HFFc6 (cell line): ENCODE measurements at places on chromosomes 16 and 17.

GRCh38 chr17:45146166-45146565, 2.1 kb upstream of the HEXIM1 start:
- no peak for DNase-seq

GRCh38 chr17:75267411-75268232, 3.4 kb downstream of the MIF4GD start:
- DNase-seq = no peak

GRCh38 chr16:86095131-86095752, 196.3 kb downstream of the IRF8 start:
- no peak for DNase-seq

DNA sequence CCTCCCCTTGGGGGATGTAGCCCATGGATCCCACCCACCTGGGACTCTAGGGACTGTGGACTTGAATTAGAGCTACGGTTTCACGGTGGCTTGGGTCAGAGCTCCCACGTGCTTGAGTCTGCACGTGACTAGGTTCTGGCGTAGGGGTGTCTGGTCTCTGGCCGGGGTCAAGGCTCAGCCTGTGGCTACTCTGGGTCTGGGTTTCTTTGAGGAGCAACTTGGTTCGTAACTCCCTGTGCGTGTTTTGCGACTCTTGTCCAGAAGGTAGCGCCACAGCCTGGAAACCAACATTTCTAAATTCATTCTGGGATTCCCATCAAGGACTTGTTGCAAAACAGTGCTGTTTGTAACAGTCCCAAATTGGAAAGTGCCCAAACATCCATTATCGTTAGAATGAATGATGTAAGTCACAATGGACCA, 470 bp upstream of the GGT6 start:
- no peak for DNase-seq

GRCh38 chr16:60203525-60204124, 1469.5 kb upstream of the GOT2 start:
- DNase-seq = peak; percentile 6

GRCh38 chr17:5563456-5563855, 20.9 kb downstream of the NLRP1 start:
- peak; percentile 10 for DNase-seq

DNA sequence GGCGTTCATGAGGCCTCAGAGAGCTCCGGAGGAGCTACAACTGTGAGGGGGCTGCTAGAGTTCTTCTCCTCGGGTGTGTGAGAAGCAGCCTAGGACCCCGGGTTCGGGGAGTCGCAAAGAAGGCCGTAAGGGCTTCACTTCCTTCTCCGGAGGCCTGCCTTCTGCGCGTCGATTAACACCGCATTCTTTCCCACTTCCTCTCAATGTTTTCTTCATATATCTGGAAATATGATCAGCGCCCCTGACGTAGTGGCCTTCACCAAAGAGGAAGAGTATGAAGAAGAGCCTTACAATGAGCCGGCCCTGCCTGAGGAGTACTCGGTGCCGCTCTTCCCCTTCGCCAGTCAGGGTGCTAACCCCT, 449 bp downstream of the SMCR8 start:
- DNase-seq = no peak
